ENCODE measurements at places on chromosomes 1 and 21.

DNA sequence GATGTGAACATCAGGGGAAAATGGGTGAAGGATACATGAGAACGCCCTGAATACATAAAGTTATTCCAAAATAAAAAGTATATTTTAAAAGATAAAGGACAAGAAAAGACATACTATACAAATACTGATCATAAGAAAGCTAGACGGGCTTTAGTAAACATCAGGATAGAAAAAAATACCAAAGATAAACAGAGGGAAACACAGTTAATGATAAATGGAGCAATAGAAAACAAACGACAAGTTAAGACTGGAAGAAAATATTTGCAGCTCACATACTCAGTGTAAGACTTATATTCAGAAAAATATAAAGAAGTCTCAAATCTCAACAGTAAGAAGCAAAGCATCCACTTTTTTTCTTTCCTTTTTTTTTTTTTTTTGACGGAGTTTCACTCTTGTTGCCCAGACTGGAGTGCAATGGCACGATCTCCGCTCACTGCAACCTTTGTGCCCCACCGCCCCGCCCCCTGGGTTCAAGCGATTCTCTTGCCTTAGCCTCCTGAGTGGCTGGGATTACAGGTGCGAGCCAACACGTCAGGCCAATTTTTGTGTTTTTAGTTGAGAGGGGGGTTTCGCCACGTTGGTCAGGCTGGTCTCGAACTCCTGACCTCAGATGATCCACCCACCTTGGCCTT is 94.8 kb downstream of the OMA1 start:
- no peak for DNase-seq

GRCh38 chr1:237124856-237125462 is 83.0 kb downstream of the RYR2 start:
- DNase-seq, result no peak

GRCh38 chr1:158180741-158181576 is at the start of gene CD1D:
TSS of gene CD1D (plus strand) at chr1:158180895. CDS start at chr1:158181102, 207 bp downstream.
- DNase-seq, result no peak

DNA sequence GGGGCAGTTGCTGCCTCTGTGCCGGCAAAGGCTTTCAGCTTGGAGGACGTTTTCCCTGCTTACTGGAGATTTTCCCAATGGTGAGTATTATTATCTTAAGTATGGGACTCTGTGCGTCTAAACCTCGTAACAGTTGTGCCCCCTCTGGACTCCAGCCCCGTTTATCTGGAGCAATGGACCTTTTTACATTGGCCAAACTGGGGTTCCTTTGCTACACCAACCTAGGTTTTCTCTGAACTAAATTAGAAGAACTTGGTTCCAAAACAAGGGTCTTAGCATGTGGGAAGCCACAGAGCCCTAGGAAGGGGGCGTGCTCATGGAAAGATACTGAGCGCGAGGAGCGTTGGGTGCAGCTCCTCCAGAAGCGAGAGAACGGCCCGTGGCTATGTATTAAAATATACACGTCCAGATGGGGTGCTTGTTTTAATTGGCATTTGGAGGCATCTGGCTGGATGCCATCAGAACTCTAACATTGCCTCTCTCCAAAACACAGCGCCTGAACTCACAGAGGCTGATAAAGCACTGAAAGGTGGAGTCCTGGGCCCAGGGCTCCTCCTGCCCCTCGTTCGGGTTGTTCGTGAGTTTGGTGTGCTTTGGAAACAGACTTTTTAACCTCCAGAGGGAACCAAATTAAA is 28.4 kb downstream of the POFUT2 start:
- DNase-seq, result no peak
